ENCODE measurements at places on chromosomes 4 and X. TPM values are rescaled to one million over a fixed set of nuclear protein-coding genes. Genes with fewer than 3 reads are reported as not detected.

DNA sequence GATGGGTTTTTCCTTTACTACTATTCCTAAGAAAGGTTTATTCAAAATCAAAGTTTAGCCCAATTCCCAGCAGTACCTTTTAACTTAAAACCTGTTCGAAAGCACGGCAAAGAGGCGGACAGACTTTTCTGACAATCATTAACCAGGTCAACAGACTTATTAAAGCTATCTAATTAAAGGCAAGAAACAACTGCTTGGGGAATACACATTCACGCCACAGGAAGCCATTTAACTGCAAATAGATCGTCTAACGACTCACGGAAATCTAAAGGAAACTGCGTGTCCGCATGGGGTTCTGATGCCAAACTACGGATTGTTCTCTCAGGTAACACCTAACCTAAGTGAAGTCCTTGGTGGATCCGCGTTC is 663 bp upstream of the USP53 start:
- DNase-seq = no peak

GRCh38 chr4:172393220-172393619 is 580.0 kb downstream of the GALNTL6 start:
- DNase-seq = no peak

DNA sequence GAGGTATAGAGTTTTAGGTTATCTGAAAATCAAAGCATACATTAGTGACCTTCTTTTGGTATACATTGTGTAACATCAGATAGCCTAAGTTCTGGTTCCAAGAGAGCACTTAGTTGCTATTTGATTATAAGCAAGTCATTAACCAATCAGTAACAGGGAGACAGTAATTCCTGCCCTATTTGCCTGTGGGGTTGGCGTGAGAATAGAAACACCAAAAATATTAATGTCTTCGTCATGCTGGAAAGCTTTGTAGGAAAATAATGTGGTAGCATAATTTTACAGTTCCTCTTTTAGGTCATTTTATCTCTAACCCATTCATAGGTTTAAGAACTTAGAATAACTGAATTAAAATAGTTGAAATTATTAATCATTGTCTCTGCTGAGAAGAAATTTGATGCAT is 37.8 kb downstream of the NPNT start:
- DNase-seq = no peak

DNA sequence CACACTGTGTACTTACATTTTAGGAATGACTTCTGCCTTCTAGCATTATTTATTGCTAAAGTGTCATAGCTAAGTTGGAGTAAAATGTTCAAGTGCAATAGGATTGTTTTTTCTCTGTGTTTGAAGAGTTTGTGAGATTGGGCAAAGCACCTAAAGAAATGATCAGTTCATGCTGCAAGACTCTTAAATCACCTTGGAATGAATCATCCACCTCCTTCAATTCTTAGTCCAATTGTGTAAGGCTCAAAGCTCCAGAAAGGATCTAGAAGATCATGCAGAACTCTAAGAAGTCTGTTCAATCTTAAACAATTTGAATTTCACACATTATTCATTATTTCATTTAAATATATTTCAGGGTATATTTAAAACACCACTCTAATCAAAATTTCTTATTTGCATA is 137.1 kb downstream of the AMELX start:
- DNase-seq = no peak

LRRC66 gene
- 0.07 TPM for total RNA-seq

DACH2 gene
- total RNA-seq = not detected

TRIM61 gene
- 1.1 TPM for total RNA-seq

DNA sequence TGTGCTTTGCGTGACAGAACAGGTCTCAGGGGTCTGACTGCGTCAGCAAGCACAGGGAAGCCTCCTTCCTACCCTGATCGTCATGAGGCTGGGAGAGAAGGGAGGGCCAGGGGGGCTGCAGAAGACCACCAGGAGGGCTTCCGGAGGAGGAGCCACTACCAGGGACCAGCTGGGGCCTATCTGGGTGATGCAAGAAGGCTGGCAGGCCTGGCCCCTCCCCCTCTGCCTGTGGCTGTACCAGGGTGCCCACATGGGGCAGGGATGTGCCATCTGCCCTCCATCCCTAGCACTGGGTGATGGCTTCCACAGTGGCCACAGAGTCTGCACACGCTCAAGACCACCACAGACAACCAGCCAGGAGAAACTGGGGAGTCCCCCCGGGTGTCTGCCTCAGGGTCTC is 116.4 kb upstream of the NKX1-1 start:
- no peak for DNase-seq

DNA sequence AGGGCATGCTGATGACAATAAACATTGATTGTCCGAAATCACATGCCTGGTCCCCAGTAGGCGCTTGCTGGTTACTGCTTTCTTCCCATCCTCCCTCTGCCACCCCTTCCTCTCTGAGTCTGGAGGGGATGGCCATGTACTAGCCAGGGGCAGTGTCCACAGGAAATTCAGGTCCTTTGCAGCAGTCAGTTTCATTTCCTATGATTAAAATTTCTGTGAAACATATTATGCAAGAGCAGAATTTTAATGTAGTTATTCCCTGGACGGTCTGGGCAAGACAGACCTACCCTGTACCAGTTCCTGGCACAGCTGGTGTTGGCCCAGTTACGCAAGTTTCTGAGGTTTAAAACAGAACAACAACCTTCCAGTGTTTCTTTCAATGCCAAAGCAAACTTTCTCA is 28.2 kb upstream of the TLR2 start:
- DNase-seq = no peak

DNA sequence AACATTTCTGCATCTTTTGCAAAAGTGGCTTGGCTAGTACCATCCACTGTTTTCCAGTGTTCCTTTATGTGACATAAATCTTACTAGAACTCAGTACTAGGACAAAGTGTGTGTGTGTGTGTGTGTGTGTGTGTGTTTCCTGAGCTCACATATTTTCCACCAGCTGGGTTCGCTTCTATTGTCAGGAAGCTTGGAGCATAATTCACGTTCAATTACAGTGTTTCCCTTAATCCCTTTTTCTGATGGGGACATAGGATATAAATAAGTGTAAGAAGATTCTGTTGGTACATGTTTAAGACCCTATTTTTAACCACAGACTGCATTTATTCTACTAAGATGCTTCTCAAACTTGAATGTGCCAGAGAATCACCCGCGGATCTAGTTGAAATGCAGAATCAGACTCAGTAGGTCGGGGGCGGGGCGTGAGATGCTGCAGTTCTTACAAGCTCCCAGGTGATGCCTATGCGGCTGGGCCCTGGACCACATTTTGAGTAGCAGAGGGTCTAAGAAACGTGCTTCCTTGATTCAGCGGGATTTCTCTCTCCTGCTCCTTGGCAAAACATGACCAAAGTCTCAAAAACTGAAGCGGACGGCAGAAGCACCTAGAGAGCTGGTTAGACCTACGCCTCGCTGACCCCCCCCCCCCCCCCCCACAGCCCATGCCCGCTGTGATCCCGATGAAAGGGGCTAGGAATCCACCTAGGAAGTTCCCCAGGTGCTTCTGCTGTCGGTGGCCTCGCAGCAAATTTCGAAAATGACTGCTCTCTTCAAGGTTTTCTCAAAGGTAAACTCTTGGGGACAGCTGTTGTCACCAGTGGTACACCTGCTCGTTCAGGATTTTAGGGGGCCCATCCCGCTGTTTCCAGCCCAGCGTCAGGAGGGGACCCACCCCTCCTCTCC is 797 bp downstream of the CD99L2 start:
- DNase-seq = peak; percentile 35

DNA sequence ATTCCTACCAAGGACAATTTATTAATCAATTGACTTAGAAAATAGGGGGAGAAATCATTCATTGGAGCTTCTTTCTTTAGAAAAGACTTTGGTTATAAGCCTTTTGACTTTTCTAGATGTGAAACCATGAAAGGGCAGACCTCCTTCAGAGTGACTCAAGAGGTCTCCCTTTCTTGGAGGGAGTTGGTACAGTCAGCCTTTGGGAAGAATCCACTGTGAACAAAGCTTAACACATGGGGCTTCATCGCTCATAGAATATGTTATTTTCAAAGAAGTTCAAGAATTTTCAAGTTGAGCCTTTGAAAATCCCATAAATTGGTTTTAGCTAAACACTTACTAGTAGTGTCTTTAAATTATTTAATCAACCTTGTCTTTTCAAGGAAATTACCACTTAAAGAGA is 28.0 kb downstream of the RIPPLY1 start:
- DNase-seq = no peak

- DNase-seq = no peak
Observed at GRCh38 chrX:144637731-144638130, 609.6 kb upstream of the SPANXN1 start.

BMX gene
- not detected for total RNA-seq

DNA sequence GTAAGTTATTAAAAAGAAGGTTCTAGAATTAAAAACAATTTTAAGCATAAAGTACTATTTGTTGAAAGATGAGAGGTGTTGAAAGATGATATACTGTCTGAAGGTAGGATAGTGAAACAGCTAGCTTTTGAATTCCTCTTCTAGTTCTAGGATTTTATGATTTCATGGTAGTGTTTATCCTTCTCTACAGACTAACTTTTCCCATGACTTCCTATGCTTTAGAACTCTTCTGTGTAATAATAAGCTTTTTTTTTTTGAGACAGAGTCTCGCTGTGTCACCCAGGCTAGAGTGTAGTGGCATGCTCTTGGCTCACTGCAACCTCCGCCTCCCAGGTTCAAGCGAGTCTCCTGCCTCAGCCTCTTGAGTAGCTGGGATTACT is 96.0 kb upstream of the NUDT6 start:
- no peak for DNase-seq

DNA sequence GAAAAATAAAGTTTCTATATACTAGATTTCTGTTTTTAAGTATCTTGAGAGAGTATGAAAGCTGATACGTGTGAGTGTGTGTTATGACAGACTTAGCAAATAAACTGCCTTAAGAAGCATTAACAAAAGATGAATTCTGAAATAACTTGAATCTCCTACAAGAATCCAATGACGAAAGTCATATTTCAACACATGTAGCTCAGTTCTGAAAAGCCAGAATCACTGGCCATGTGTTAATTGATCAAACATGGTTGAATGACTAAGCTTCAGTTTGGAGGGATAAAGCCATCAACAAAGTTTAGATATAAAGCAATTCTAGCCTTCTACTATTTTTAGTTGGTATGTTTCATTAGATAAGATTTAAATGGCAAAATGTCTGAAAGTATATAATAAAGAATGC is 88.5 kb upstream of the ETNPPL start:
- DNase-seq = no peak

GRCh38 chrX:13681595-13681994 is 7.3 kb upstream of the RAB9A start:
- DNase-seq = no peak

DNA sequence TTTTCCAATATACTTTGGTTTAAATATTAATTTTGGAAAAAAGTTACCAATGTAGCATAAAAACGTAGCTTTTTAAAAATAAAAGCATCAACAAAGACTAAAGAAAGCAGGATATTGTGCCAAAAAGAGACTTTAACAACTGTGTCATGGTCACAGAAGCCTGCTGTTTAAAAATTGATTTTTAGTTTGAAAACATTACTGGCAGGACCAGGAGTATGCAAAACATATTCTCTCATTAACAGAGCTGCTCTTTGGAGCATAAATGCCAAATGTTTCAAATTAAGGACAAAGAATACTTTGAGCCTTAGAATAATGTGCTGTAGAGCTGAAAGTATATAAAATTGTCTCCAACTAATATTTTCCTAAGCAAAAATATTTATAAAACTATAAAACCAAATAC is 279.0 kb downstream of the ARAP2 start:
- DNase-seq = no peak

ADH5 gene
- 122 TPM for total RNA-seq

DNA sequence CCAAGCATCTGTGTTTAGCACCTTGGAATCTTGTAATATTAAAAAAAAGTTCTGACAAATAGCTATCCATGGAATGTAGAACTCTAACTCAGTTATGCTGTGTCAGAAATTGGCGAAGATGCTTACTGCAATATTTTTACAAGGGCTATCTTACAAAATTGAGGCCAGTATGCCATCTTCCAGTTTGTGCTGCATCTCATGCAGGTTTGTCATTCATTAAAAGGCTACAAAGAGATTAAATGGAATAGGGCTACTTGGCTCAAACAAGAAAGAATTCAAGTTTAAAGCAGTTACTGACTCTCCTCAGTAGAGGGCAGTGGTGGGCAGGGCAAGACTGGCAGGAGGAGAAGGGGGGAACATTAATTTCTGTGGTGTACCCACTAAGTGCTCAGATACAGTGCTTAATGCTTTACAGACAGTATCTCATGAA is 66.5 kb downstream of the SHROOM4 start:
- DNase-seq = no peak

- peak; percentile 12 for DNase-seq
Observed at GRCh38 chrX:109472939-109473735, 8.7 kb downstream of the GUCY2F start.

ADAM29 gene
- not detected for total RNA-seq

GRIA3 gene
- total RNA-seq = not detected

GRCh38 chrX:133544115-133544514 is 128.8 kb upstream of the GPC4 start:
- no peak for DNase-seq

DNA sequence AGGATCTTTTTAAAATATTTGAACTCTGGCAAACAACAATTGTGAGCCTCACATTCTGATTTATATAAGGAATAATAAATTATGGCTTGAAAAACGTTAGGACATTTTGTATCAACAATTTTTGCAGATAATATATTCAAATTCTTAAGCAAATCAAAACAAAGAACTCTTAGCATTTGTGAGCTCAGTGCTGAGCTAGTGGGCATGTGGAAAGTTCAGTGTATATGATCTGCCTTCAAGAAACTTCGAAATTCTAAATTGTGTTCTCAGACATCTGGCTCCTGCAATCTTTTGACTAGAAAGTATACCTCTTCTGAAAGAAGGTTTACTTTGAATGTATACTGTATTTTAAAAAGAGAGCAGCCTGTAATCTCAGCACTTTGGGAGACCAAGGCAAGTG is 122.3 kb upstream of the NEIL3 start:
- DNase-seq = no peak

SLC35A2 gene
- 18.3 TPM for total RNA-seq

SHROOM3 gene
- 0.21 TPM for total RNA-seq

- peak; percentile 60 for DNase-seq
Observed at GRCh38 chrX:129777218-129778030, 2.3 kb upstream of the SASH3 start.

SEPTIN6 gene
- total RNA-seq = 233 TPM

DNA sequence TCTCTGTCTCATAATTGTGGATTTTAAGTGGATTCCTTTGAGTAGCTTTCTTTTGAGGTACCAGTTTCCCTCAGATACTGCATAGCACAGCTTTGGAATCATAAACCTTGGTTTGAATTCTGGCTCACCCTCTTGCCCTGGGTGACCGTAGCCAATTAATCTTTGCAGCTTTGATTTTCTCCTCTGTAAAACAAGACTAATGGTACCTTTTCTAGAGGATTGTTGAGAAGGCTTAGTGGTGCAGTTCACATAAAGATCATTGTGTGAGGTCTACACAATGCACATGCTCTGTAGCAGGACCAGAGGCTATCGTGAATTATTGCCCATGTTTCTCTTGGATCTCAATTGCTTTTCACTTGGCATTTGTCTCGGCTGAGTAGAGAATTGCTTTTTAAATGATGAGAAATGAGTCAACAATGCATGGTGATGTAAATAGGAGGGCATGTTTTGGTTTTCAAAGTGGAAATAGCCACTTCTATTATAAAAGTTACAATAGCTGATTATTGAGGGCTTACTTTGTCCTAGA is 47.9 kb downstream of the TMEM131L start:
- no peak for DNase-seq
